ENCODE measurements at places on chromosomes 2 and 18.

- no peak for DNase-seq
Measured at GRCh38 chr2:10258726-10259125, 44.0 kb upstream of the HPCAL1 start.

GRCh38 chr2:55883357-55883756 lies 40.2 kb downstream of the EFEMP1 start:
- no peak for DNase-seq

- DNase-seq = peak; percentile 91
Measured at GRCh38 chr2:202104286-202104870, 31.3 kb downstream of the KIAA2012 start.

DNA sequence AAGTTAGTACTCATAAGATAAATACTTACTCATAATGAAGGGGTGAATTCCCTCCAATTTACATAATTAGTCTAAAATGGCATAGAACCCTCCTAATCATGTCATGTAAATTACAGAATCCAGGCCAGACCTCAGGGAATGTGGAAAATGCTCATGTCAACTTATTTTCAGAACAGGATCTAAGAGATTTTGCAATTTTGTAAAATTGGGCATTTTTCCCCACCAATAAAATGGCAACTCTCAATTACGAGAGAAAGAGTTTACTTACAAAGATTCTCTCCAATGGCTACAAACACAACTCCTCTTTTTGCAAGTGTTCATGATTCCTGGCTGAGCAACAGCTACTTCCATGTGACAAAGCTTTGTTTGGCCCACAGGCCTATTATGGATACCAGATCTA lies 33.8 kb upstream of the SP5 start:
- DNase-seq = no peak

DNA sequence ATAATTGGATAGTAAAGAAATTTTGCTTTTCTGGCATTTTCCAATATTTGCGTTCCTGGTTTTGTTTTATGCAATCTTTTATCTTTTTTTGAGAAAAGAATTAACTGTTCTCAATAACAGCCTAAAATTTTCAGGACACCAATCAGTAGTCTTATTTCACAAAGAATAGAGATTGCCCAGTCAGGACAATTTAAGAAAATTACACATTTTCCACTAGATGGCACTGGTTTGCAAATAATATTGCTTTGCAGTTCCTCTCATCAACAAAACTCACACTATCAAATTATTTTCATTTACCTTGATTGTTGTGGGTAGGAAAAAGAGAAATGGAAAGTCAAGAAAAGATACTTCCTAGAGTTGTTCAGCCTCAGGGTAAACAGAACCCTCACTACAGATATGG lies 2.4 kb upstream of the RBM45 start:
- DNase-seq = no peak

DNA sequence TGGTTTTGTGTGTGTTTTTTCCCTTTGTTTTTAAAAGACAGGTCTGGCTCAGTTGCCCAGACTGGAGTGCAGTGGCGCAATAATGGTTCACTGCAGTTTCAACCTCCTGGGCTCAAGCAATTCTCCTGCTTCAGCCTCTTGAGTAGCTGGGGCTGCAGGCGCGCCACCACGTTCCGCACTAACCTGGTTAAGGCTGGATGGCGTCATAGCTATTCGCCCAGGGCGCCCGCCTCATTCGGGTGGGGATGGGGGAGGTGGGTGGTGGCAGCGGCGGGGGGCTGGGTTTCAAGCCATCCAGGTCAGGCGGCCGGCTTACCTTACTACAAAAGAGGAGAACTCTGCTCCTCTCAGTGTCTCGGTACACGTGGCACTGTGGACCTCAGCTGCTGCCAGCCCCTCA lies 42.8 kb downstream of the EEF1B2 start:
- DNase-seq = no peak

DNA sequence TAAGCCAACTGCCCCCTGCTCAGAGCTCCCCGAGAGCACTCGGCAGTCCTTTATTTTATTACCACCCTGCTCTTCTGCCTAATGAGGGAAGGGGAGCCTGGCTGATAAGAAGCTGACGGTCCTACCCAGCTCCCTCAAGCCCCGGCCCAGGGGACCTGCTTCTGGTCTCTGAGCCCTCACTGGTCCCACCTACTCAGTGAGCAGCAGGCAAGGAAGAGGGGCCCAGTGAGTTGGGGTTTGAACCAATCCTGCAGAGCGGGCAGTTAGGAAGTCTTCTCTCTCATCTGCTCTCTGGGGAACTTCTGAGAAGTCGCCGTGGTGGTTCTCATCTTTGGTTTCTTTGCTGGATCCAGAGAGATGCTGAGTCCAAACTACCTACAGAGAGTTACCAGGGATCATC lies 218.9 kb downstream of the NDUFA10 start:
- DNase-seq = no peak

GRCh38 chr2:27080603-27080936 lies 2.2 kb downstream of the EMILIN1 start:
- DNase-seq = no peak

GRCh38 chr2:15967415-15968279 lies 27.3 kb downstream of the MYCN start:
- no peak for DNase-seq

DNA sequence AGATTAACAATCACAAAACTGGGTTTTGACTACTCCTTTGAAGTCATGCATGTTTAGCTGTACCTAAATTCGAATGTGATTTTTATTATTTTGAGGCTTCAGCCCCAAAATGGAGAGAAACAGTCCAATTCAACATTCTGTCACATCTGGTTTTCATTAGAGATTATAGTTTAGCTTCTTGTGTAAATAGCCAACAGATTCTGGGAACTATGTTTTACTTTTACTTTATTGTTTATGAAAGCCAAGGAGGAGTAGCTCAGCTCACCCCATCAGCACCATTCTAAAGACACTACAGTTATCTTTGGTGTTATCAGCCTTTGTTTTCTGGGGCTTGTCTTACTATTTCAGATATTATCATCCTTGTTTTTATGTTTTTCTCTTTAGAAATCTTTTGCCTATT lies 465.0 kb upstream of the CWC22 start:
- DNase-seq = no peak

- no peak for DNase-seq
Measured at GRCh38 chr2:146893500-146894041, 951.3 kb upstream of the ACVR2A start.

DNA sequence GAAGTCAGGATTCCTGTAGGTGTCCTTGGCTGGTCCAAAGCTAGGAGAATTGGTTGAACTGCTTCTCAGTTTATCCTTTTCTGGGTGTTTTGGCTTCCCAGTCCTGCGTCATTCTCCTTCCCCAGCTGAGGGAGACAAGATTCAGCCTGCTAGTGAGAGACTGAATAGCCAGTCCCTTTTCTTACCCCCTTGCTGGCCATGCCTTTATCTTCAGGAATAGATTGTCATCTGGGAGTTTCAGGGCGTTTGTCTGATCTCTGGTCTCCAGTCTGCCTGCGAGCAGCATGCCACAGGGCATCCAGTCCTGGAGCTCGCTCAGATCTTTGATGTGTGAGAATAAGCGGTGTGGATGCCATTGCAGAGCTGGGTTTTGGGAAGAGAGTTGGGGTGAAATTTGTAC lies 5.8 kb downstream of the MYO1B start:
- DNase-seq = no peak

GRCh38 chr2:176461809-176462670 lies 192.8 kb downstream of the MTX2 start:
- DNase-seq = no peak

- no peak for DNase-seq
Measured at GRCh38 chr2:22885245-22885644, 499.7 kb upstream of the KLHL29 start.

GRCh38 chr2:98601532-98602132 lies 6.7 kb downstream of the COA5 start:
- no peak for DNase-seq

GRCh38 chr2:129661935-129662334 lies 317.5 kb upstream of the RAB6C start:
- no peak for DNase-seq

DNA sequence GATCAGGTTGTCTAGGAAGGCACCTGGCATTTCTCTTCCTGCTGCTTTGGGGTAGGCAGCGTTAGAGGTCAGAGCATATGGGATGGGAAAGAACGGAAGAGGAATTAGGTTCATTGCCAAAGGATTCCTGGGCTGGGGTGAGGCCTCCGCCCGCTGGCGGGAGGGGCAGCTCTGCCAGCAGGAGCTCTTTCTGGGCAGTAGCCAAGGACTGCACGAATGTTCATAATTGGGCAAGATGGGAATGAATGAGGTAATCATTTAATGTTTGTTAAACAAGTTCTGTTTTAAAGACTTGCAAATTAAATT lies 253.9 kb downstream of the AGAP1 start:
- no peak for DNase-seq

DNA sequence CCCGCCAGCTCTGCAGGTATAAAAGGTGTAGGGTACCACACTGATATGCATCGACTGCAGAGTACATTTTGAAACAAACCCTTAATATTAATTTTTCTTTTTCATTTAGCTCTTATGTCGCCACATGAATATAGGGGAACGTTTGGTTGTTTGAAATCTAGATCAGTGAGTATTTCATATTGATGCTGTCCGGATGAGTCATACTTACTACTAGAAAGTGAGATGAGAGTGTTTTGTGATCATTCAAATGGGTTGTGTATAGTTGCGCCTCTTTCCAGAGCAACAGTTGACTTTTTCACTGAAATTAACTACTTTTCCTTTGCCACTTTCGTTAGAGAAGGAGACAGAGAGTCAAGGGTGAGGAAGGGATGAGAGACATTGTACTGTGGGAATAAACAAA lies 24.6 kb downstream of the NPAS2 start:
- DNase-seq = no peak

- DNase-seq = no peak
Measured at GRCh38 chr2:75729861-75730260, 19.1 kb upstream of the GCFC2 start.

DNA sequence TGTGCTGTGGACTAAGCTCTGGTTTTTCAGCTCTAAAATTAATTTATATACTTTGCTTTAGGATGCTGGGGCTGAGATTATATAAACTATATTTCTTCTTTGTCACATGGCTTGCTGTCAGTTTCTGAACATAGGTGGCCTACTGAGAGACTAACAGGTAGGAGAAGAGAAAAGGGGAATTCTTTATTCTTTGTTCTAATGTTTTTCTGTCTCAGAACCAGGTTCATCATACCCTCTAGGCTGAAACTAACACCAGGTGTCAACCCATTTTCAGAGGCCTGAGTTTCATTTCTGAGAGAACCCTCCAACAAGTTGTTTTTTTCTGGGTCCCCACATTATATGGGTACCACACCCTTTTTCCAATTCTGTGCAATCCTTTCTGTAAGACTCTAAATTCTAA lies 843.6 kb downstream of the TRIB2 start:
- no peak for DNase-seq

- no peak for DNase-seq
Measured at GRCh38 chr2:24579053-24579803, 88.2 kb downstream of the NCOA1 start.

DNA sequence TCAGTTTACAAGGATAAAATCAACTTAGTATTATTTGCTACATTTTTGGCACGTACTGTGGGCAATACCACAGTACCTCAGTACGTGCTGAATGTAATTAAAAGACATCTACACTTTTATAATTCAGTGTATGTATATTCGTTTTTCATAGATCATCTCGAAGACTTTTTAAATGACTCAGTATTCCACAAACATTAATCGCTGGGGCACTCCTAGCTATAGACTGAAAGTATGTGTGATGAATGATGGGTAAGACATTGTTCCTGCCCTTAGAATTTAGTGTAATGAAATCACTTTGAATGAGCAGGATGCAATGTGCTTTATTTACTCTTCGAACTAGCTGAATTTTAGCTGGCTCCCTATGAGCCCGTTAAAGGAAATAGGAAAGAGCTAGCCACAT lies 245.6 kb upstream of the RASGRP3 start:
- no peak for DNase-seq

GRCh38 chr18:49738721-49739120 lies 74.6 kb downstream of the ACAA2 start:
- DNase-seq = no peak

- DNase-seq = no peak
Measured at GRCh38 chr18:59801576-59801975, 98.2 kb upstream of the PMAIP1 start.

- DNase-seq = no peak
Measured at GRCh38 chr2:140157816-140158215, 1377.6 kb upstream of the NXPH2 start.

DNA sequence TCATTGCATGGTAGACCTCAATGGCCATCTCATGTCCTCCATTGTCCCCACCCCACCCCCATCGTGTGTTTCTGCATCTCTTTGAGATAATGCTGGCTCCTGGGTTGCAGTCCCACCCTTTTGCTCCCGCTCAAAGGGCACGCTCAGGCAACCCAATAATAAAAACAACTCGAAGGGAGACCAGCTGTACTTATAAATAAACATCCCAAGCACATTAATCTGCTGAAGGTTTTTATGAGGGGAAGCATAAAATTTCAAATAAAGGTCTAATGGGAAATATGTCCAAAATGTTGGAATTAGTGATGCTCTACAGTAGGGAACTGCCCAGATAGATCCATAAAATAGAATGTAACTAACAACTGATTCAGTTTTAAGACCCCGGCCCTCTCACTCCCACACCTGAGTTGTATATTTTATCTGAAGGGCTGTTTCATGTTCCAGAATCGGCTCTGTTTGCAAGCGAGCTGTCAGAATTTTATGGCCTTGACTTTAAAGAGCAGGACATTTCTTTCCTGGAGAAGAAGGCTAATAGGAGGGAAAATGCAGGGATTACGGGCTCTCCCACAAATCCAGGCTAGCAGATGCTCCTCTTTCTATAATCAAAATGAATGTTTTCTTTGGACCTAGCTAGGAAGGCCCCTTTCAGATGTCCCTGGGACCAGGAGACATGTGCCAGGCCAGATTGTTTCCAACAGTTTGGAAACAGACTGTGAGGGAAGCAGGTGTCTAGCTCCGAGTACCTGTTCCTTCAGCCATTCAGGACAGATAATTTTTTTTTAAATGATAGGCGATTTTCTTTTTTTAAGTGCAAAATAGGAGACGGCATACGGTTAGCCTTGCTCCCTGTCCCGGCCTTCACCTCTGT lies 103.7 kb downstream of the APOB start:
- no peak for DNase-seq

GRCh38 chr2:217990389-217990788 lies 12.4 kb downstream of the TNS1 start:
- no peak for DNase-seq

GRCh38 chr18:56112013-56112749 lies 524.2 kb upstream of the TCF4 start:
- DNase-seq = no peak

DNA sequence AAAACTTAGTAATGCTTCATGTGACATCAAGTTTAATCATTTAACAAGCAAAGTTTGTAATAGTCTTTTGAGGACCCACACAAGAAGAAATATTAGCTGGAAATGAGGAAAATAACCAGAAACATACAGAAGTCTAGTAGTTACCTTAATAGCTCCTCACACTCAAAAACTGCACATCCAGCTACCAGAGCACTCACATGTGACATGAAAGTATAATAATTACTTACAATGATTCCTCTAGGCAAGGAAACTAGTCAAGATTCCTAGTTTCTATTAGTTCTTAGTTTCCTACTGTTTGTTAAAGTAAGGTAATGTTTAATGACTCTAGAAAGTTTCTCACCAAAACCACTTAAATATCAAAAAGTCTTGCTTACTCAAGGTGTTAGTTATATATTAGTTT lies 335.8 kb downstream of the RAD51AP2 start:
- DNase-seq = no peak

GRCh38 chr2:51011693-51012092 lies 20.2 kb downstream of the NRXN1 start:
- DNase-seq = no peak

GRCh38 chr18:31511098-31511497 lies 13.1 kb downstream of the DSG2 start:
- no peak for DNase-seq

Measured in upper lobe of left lung (tissue), 6 donors.